ENCODE measurements at places on chromosomes 2 and 18.

DNA sequence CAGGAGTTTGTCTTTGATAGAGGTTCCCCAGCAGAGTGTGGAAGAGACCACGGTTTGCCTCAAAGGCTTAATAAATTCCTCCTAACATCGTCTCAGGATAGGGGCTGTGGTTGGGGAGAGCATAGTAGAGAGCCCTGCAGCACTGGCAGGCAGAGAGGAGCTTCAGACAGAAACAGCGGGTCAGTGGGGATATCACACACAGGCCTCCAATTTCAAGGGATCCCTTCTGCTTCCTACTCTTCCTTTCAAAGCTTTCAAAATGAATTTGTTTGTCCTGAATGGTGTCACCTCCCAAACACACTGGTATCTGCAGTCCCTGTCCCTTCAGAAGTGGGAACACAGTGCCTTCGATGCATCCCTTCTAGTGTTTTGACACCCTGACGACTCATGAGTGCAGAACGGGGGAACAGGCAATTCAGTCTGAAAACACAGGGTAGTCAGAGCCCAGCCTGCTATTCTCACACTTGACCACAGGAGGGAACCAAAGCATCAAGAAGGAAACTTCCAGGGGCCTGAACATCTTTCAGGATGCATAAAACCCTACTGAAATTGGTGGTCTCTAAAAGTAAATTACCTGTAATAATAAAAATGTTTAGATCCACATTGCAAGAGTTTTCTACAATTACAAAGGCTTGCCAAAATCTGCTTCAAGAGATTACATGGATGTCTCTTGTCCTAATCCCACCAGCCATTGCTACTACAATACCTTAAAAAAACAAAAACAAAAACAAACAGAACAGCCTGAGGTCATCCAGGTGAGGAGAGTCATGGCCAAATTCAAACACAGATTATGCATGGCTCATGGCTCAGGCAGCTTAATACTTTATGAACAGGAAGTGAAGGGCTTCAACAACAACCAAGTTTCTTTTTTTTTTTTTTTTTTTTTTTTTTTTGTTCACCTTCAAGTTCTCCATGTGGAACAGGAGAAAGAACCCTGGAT lies 49.8 kb downstream of the SLC14A2 start:
- peak; percentile 58 for DNase-seq

- DNase-seq: no peak
Measured at GRCh38 chr2:58133395-58133794, 86.8 kb downstream of the VRK2 start.

DNA sequence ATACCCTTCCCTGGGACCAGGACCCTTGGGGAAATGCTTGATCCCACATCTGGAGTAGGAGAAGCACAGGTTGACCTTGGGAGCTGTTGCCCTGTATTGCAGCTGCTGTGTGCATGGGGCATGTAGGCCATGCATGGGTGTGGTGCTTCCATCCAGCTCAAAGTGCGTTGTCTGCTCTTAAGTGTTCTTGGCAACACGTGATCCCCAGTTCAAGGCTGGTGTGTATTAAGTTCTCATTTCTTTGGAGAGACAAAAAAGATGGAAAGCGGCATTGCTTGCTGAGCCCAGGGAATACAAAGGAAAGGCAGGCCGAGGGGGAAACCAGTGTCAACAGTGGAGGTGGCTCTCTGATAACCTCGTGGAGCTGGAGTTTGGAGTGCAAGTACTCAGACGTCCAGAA lies 110.7 kb downstream of the RTP5 start:
- no peak for DNase-seq

DNA sequence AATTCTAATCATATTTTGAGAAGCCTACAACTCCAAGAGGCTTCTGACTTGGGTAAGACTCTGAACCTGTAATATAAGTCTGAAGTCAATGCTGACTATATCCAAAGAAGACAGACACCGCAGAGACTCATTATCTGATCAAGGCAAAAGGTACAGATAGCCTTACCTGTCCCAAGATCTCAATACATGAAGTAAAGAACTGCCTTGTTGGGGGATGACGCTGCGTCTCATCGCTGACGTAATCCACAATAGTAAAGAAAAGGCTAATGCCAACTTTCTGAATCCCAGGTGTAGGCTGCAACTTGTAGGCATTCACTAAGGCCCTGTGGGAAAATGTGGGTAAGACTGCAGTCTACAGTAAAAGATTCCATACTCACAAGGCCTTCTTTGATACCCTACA lies 62.1 kb downstream of the SIGLEC15 start:
- no peak for DNase-seq

GRCh38 chr2:231339316-231339715 lies 56.2 kb upstream of the B3GNT7 start:
- DNase-seq: no peak

- no peak for DNase-seq
Measured at GRCh38 chr2:232878855-232879617, 9.0 kb downstream of the SNORC start.

- DNase-seq: no peak
Measured at GRCh38 chr18:60649842-60650536, 277.4 kb upstream of the MC4R start.

DNA sequence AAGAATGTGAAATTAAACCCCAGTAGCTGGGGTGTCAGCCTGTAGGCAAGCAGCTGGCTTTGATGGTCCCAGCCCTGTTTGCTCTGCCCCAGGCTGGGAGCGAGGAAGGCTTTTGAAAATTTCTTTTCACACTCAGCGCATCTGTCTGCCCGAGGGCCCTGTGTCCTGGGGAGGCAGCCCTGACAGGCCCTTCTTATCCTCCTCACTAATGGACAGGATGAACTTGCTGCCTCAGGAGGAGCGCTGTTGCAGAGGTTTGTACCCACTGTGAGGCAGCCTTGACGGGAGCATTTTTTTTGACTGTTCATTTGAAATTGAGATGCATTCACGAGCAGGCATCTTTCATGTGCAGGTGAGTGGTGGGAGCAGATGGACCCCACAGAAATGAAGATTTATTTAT lies 62.4 kb downstream of the SERPINB8 start:
- DNase-seq: no peak

DNA sequence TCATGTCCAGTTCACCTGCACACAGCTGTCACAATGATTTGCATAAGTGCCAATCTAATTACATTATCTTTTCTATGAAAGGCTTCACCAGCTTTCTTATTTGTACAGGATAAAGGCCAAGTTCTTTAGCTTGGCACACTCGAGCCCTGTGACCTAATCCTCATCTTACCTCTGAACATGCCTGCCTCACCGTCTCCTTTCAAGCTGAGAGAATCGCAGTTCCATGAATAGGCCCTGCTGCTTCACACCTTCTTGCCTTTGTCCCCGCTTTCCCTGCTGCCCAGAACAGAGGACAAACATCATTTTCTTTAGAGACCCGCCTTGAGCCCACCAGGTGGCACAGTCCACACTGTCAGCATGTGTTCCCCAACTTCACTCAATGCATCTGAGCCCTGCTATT lies 1094.7 kb downstream of the BCL11A start:
- DNase-seq: no peak
